ENCODE measurements at places on chromosomes 16 and 17.

GRCh38 chr16:20673882-20674683 lies 23.4 kb downstream of the ACSM1 start:
- DNase-seq, result no peak

- no peak for DNase-seq
Measured at GRCh38 chr17:43853546-43853945, 6.6 kb downstream of the CD300LG start.

GRCh38 chr16:50265260-50265659 lies 1.1 kb upstream of the ADCY7 start:
- peak; percentile 33 for DNase-seq

DNA sequence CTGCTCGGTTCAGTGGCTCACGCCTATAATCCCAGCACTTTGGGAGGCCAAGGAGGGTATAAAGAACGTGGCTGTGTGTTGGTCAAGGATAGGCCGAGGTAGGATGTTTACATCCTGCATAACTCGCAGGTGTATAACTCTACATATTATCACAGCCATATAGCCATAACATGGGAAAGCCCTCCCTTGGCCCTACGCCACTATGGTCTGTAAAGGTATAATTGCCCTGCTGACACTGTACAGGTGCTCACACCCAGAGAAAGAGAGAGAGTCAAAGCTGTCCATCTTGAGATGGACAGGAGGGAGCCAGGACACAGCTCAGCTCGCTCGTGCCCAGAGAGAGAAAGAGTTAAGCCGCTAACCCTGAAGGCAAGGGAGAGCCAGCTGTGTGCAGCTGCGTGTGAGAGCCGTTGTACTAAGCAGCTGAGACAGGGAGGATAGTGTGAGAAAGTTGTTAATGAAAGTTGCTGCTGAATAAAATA lies 30.4 kb upstream of the DHX8 start:
- DNase-seq, result no peak

DNA sequence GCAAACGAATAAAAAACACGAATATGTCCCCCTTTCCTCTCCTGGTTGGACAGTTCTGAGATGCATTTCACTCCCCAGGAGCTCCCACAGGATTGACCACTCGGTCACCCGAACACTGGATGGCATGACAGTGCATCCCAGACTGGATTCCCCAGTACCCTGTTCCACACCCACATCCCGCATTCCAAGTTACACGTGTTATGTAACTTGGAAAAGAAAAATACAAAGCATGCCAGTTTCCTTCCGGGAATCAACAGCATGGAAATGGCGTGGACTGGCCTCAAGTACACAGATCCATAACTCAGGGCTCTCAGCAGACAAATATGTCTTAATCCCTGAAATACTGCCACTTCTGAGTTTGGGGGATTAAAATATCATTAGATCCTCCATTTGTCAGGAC lies 12.6 kb upstream of the KLHL36 start:
- DNase-seq, result no peak

DNA sequence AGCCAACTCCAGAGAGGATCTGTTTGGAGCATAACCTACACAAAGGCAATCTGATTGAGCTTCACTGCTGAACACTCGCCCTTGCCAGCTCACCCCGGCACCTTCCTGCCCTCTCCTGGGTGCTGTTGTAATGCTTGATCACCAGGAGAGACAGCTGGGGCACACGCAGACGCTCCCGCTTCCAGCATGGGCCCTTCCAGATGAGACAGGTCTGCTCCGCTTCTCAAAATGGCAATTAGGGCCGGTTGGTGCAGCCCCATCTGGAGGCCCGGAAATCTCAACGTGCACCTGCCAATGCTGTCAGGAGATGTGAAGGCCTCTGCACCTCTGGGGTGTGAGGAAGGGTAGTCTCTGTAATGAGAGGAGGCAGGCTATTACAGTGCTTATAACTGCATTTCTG lies 206.1 kb downstream of the ABCC12 start:
- DNase-seq, result no peak

GRCh38 chr17:56679115-56679776 lies 85.7 kb downstream of the NOG start:
- no peak for DNase-seq

- no peak for DNase-seq
Measured at GRCh38 chr16:14528306-14528705, 101.8 kb downstream of the PARN start.

DNA sequence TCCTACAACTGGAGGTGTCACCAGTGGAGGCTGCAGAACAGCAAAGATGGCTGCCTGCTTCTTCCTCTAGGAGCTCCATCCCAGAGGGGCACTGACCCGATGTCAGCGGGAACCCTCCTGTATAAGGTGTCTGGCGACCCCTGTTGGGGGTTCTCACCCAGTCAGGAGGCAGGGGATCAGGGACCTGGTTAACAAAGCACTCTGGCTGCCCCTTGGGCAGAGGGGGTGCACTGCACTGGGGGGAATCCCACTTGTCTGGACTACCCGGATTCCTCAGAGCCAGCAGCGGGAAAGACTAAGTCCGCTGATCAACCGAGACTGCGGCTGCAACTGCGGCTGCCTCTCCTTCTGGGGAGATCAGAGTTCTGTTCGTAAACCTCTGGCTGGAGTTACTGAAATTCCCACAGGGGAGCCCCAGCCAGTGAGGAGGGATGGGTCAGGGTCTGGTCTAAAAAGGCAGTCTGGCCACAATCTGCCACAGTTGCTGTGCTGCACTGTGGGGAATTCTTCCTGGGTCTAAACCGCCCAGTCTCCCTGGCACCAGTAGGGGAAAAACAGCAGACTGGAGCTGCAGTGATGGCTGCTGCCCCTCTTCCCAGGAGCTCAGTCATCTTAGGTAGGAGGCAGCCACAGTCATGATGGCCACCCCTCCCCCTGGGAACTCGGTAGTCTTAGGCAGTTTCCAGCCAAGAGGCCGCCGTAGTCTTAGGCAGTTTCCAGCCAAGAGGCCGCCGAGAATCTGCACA lies 213.4 kb downstream of the CYB561 start:
- peak; percentile 43 for DNase-seq

DNA sequence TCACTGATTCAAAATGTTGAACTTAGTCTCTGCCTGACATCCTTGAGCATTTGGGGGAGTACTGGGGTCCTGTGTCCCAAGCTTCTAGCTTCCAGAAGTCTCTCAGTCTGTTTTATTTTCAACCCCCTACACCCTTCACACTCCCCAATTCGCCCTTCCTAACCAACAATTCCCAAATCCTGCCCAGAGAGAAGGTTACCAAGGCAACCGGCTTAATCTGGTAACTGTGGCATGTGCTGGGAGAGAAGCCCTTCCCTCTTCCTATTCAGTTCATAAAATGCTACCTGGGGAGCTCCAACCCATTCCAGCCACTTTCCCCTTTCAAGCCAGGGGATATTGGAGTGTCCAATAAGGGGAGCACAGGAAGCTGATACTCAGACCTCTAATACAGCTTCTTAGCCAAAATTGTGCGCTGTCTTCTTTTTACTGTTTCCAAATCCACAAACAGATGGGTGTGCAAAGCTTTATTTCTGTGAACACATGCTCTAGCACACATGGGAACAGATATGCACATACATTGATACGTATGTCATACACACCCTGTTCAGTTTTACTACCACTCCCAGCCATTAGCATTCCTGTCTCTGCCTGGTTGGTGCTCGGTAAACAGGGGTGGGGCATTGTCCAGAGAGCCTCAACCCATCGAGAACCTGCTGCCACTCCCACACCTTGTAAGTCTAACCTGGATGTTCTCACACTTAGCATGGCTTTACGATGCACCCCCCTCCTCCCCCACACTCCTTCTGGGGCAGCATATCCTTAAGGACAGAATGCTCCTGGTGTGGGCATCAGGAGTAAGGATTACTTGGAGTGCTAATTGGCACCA lies 1.1 kb upstream of the RAPGEFL1 start:
- DNase-seq, result no peak

- DNase-seq, result no peak
Measured at GRCh38 chr16:4487955-4488498, 11.8 kb downstream of the HMOX2 start.

DNA sequence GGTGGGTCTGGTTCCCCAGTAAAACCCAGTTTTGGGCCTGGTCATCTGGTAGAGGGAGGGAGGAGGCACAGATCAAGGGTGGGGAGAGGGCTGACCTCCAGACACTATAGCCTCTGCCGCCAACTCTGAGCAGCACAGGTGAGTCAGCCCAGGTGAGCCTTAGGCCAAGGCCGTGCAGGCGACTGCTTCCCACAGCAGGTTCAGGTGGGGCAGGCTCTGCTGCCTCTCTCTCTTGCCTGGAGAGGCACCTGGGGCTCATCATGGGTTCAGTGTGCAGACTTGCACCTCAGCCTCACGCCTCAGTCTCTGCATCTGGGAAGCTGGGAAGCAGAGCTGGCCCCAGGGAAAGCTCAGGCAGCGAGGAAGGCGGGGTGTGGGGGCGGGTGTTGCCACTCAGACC lies 37.8 kb upstream of the IL34 start:
- no peak for DNase-seq

DNA sequence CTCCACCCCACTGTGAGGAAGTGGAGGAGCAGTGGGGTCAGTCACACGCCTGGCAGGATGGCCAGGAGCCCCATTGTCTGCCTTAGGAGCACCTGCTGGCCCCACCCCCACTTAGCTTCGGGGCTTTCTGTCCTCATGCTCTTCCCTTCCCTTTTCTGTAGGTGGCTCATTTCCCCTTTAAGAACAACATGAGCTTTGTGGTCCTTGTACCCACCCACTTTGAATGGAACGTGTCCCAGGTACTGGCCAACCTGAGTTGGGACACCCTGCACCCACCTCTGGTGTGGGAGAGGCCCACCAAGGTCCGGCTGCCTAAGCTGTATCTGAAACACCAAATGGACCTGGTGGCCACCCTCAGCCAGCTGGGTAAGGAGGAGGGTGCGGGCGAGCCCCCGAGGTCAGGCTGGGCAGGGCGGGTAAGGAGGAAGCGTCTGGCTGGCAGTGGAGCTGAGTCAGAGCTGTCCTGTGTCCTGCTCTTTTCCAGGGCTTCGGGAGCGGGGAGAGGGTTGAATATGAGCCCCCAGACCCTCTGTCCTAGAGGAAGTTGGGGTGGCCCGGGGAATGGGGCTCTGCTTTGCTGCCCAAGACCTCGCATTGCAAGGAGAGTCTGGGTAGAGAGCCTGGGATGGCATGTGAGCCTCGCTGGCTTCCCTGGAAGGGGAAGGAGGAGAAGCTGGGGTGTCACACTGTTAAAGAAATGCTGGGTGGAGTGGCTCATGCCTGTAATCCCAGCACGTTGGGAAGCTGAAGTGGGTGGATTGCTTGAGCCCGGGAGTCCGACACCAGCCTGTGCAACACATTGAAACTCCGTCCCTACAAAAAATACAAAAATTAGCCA lies 9.2 kb upstream of the SERPINF1 start:
- DNase-seq, result peak; percentile 66

DNA sequence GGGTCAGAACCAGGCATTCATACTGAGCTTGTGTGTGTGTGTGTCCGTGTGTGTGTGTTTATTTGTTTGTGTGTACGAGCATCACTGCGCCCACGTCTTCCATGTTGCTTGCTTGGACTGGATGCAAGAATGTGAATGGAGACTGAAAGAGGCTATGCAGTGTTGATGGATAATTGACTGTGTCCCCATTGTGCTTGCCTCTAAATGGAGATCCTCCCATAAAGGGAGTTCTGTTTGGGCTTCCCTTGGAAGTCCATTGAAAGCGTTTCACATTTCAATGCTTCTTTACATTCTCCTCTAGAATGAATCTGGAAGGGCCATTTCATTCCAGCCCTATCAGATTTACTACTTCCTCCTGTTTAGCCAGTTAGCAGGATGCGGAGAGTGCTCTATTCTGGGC lies 124.0 kb downstream of the GP2 start:
- DNase-seq, result no peak

DNA sequence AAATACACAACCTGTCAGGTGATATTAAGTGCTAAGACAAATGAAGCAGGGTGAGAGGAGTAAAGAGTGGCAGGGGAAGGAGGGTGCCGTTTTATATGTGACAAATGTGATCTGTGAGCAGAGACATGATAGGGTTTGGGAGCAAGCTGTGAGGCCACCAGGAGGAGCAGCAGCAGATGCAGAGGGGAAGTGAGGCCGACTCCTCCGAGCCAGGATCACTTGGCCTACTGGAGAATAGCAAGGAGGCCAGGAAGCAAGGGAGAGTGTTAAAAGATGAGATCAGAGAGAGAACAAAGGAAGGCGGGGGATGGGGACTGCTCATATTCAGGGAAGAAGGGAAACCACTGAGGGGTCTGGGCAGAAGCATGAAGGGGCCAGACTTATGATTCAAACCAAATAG lies 129.4 kb downstream of the TANGO6 start:
- DNase-seq, result no peak

- DNase-seq, result no peak
Measured at GRCh38 chr17:67365738-67366192, 612 bp downstream of the PSMD12 start.

- DNase-seq, result no peak
Measured at GRCh38 chr16:73043828-73044467, 4.0 kb downstream of the ZFHX3 start.

DNA sequence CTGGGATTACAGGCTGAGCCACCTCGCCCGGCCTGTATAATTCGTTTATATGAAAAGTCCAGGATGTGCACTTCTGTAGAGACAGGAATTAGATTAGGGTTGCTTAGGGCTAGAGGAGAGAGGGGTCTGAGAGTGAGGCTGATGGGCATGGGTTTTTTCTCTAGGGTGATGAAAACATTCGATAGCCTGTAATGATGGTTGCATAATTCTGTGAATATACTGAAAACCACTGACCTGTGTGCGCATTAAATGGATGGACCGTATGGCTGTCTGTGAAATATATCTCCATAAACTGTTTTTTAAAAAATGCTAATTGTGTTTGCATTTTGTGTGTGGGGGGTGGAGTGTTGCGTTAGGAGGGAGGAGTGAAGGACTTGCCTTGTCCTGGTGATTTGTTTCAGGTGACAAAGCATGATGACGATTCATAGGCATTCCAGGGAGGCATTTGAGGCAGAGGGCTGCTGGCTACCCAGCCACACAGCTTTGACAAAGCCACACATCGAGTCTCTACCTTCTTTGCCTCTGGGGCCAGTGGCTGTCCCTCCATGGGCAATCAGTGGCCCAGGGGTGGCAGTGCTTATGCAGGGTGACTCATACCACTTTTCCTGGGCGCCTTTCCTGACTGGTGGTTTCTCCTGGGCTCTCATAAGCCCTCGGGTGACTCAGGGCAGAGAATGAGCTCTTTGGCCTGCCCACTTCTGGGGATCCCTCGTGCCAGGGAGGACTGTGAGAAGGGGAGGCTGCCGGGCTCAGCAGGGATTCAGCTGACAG lies 148.5 kb upstream of the WSCD1 start:
- DNase-seq, result no peak

DNA sequence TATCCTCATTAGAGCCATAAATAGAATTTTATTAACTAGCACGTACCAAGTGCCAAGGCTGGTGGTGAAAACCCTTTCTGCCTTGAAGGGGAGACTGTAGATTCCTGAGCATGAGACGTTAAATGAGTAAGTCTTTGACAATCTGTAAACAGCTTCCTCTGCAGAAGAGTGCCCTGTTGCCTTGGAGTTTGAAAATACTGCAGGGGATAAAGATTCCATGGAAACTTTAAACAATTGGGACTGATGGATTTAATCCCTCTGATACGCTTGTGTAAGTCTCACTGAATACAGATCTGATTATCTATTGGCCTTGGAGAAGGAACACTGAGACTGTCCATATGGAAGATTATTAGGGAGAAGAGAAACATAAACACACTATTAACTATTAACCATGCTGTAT lies 1053.4 kb upstream of the RBFOX1 start:
- DNase-seq, result no peak

Measured in RWPE2 (cell line).